ENCODE measurements at places on chromosomes 4 and X.

- peak; percentile 36 for DNase-seq
Measured at GRCh38 chrX:76279007-76279406, 106.1 kb downstream of the PBDC1 start.

DNA sequence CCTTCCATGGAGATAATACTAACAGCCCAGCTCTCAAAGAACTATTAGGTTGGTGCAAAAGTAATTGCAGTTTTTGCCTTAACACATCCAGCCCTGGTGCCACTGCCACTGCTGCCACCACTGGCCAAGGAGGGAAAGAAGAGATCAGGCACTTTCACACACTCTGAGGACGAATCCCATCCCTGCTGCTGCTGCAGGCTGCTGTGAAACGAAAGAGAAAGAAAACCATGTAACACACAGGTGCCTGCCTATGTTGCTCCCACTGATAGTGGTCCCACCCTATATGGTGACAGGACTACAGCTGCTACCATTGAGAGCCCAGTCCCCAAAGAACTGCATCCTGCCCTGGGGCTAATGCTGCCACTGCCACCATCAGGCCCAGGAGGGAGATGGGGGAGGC, 35.1 kb downstream of the TMLHE start:
- DNase-seq, result no peak

GRCh38 chr4:86358257-86358656, 1.6 kb downstream of the MAPK10 start:
- DNase-seq, result peak; percentile 17

- no peak for DNase-seq
Measured at GRCh38 chr4:38078590-38079421, 118.6 kb downstream of the PTTG2 start.

GRCh38 chr4:3494462-3494871, 31.4 kb downstream of the DOK7 start:
- DNase-seq, result no peak

- DNase-seq, result no peak
Measured at GRCh38 chr4:176464748-176465147, 145.0 kb downstream of the SPCS3 start.

GRCh38 chrX:134570509-134570846, 87.8 kb downstream of the PLAC1 start:
- no peak for DNase-seq

GRCh38 chr4:91032725-91033445, 905.7 kb downstream of the CCSER1 start:
- DNase-seq, result no peak

- no peak for DNase-seq
Measured at GRCh38 chr4:159697322-159698283, 594.7 kb downstream of the RAPGEF2 start.

- DNase-seq, result no peak
Measured at GRCh38 chrX:78064152-78064551, 39.9 kb upstream of the PGK1 start.

GRCh38 chrX:97628807-97629596, 745.3 kb downstream of the RPA4 start:
- no peak for DNase-seq

GRCh38 chr4:163194593-163194992, 27.9 kb upstream of the NAF1 start:
- no peak for DNase-seq

GRCh38 chrX:3815896-3816664, 102.6 kb upstream of the PRKX start:
- DNase-seq, result peak; percentile 55

- no peak for DNase-seq
Measured at GRCh38 chr4:54745031-54745770, 87.4 kb downstream of the KIT start.

GRCh38 chr4:128844931-128845330, 35.4 kb downstream of the JADE1 start:
- no peak for DNase-seq

DNA sequence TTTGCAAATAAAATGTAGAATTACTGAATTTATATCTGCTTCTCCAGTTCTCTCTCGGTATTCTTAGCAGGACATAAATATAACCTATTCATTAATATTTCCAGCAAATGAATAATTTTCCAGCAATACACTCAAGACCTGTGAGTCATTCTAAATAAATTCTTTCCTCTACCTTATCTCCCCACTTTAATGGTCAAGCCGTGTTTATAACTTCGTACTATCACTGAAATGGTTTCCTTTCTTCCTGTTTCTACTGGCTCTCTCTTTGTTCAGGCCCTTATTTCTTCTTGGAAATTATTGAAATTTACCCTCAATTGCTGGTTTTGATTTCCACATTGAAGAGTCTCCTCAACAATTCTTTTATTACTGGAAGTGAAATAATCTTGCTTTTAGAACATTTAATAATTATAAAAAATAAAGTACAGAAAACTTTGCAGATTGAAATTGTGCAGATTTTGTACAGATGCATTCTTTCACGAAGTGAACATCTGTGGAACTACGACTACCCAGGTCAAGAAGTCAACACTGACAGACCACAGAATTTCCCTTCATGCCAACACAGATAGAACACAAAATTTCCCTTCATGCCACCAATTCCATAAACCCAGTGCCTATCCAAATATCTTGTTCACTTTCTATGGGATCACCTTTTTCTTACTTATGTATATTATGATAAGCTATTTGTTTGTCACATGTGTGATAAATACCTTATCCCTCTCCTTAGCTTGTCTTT, 205.7 kb downstream of the FAT4 start:
- no peak for DNase-seq

GRCh38 chrX:104135677-104136076, 21.1 kb downstream of the SLC25A53 start:
- DNase-seq, result no peak

- DNase-seq, result no peak
Measured at GRCh38 chrX:15344106-15344505, 8.8 kb upstream of the PIGA start.

DNA sequence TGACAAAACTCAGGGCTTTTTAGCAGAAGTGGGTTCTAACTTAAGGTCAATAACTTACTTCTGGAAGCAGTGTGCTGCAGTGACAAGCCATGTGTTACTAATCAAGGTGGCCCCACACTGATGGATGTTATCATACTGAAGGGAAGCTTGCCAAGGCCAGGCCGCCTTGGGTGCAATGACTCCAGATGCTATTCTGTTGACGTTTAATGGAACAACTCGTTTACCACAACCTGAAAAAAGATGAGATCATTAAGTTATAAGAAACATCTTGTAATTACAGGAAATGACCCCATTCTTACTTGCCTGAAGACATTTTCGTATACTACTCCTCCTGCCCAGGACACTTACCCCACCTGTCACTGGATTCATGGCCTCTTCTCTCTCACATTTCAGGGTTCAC, 38.9 kb upstream of the TMPRSS11D start:
- peak; percentile 44 for DNase-seq

GRCh38 chr4:138399081-138399480, 156.9 kb upstream of the SLC7A11 start:
- DNase-seq, result no peak

- no peak for DNase-seq
Measured at GRCh38 chr4:64271601-64272081, 137.6 kb downstream of the TECRL start.

DNA sequence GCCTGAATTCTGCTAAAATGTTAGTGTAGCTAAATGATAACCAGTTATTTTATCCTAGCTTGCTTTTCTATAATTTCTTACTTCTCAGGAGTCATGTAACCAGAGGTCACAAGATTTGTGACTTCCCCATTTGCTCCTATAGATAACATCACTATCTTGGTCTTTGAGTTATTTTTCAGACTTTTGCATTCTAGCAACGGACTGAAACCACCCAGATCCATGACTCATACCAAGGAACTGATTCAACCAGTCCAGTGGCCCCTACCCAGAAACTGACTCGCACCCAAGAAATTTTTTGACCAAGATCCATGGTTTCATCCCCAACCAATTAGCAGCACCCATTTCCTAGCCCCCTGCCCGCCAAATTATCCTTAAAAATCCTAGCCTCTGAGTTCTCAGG, 50.0 kb downstream of the IQCM start:
- no peak for DNase-seq

DNA sequence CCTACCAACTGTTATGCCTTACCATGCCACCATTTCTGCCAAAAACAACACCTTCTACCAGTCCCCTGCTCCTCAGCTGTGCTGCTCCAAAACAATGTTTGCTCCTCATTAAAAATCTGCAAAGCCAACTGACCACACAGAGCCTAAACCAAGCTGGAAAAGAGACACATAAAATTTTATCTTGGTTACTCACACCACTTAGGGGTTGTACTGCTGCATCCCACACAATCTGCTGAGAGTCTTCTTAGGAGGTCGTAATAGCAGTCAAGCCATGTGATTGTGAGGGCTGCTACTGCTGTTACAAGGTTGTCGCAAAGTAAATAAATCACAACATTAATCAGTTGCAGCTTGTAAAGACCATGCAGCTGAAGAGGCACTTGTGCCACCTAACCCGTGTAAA, 607.4 kb upstream of the FAM241A start:
- no peak for DNase-seq

- DNase-seq, result no peak
Measured at GRCh38 chrX:9447906-9448305, 17.0 kb upstream of the TBL1X start.

DNA sequence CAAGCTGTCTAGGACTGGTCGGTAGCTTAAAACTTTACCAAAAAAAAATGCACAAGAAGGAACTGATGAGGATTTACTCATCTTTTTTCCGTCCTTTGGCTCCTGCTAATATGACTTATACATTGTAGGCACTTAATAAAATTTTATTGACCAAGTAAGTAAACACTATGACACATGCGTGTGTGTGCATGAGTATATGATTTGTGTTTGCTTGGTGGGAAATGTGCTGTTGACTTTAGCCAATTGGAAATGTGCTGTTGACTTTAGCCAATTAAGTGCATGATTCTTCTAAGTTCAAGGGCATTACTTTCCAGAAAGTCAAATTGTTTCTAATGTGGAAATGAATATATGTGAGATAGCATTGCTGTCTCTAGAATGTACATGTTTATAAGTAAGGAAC, 78.3 kb downstream of the FIP1L1 start:
- no peak for DNase-seq

DNA sequence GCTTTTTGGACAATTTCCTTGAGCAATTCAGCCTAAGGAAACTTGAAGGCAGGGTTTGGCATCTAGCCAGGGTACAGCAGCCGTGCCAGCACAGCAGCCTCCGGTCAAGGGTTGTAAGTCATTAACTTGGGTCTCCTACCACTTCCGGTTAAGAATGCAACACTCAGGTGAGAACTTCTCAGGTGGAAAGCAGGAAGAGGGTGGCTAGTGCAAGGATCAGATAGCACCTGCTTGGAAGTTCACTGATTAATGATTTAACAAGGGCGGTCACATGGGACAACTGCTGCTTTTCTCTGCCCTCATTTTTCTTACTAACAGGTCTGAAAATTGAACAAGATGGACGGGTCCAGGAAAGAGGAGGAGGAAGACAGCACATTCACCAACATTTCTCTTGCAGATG, 30.1 kb upstream of the SCOC start:
- DNase-seq, result peak; percentile 13

- no peak for DNase-seq
Measured at GRCh38 chr4:184534511-184535391, 60.4 kb upstream of the IRF2 start.

DNA sequence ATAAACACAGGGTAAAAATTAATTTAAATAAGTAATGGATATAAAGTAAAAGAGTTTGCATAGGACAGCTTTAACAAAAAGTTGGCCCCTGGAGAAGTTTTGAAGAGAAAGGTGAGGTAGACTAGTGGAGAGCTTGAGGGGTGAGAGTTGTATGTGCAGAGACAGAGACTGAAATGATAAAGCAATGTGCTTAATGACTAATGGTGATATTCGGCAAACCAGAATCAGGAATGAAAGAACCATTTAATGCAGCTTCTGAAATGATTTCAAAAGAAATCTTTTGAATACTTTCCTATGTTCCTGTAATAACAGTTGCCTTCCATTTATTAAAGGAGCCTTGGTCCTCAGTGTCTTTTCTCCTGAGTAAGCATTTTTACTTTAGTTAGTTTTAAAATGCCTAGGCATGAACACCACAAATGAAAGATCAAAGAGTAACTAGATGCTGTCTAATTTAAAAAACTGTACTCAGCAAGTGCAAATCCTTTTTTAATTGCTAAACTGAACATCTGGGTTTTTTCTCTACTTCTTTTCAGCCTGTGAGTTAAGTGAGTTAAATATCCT, 28.5 kb downstream of the CAMK2D start:
- DNase-seq, result no peak

DNA sequence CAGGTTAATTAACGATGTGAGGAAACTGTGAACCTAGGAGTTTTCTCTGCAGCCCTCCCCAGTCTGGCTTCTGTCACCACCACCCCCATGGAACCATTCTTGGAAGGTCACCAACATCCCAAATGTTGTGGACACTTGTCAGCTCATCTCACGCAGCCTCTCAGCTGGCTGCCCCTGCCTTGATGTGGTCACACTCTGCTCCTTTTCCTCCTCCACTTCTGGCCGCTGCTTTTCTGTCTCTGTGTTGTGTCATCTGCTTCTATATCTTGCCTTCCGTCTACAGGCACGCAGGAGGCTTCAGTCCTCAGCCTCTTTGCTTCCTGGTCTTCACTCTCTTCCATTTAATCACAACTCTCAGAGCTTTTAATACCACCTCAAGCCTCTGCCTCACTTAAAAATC, 371.5 kb upstream of the SLIT2 start:
- DNase-seq, result no peak

DNA sequence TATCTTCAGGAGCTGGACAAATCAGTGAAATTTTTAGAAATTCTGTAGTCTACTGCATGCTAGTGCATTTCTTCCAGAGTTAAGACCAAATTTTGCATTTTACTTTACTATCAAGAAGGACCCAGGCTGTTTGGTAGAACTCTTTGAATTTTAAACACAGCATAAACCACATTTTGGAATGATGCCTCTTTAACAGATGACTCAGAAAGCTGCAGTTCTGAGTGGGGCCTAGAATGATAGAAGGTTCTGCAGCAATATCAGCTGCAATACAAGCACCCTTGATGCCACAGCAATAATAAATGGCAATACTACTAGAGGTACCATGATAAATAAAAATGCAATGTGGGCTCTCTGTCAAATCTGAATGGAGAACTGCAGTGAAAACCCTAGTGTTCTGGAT, 198.7 kb downstream of the TMA16 start:
- no peak for DNase-seq

DNA sequence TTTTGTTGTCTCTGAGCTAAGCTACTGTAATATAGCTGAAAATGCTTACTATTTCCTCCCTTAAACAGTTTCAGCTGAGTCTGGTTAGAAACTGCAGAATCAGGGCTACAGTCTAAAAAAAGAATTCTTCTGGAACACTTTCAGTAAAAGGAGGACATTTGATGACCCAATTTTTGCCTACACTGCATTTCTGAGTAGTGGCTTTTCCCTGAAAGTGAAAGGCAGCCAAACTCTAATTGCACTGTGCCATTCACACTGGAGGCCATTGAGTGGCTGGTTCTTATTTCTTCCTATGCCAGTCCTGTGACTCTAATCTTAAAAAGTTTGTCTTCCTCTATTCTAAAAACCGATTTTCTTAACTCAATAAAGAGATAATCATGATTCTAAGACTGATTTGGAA, 526.0 kb downstream of the CFAP47 start:
- no peak for DNase-seq

GRCh38 chrX:150544835-150545770, 23.3 kb upstream of the MTM1 start:
- DNase-seq, result no peak

Data from BE2C (cell line).